SJSA1 (cell line): ENCODE measurements at places on chromosomes 12 and 14. TPM values are rescaled to one million over a fixed set of nuclear protein-coding genes. Genes with fewer than 3 reads are reported as not detected.

DNA sequence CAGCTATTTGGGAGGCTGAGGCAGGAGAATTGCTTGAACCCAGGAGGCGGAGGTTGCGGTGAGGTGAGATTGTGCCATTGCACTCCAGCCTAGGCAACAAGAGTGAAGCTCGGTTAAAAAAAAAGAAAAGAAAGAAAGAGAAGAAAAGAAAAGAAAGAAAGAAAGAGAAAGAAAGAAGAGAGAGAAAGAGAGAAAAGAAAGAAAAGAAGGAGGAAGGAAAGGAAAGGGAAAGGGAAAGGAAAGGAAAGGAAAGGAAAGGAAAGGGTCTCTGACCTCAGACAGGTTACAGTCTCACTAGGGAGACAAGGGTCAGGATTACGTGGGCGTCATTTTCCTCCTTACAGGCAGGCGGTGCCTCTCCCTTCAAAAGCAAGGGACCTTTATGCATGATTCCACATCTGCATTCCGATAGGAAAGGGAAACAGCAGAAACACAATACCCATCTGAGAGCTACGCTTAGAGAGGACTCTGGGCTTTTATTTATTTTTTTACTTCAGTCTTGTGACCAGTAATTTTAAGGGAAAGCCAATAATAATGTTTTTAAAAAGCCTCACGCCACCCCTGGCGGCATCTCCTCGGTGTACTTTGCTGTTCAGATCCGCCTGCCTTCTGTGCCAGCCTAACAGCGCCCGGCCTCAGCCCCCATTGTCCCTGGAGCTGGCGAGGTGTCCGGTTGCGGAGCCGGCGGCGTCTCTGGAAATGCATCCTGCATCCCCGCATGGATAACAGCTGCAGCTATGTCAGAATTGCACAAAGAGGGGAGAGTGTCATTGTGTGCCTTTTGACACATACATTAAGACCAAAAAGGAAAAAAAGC lies 945 bp upstream of the HIP1R start:
- no peaks in the 10 kb centered on the region for H3K36me3 ChIP-seq
- peak; percentile 61 for DNase-seq

DNA sequence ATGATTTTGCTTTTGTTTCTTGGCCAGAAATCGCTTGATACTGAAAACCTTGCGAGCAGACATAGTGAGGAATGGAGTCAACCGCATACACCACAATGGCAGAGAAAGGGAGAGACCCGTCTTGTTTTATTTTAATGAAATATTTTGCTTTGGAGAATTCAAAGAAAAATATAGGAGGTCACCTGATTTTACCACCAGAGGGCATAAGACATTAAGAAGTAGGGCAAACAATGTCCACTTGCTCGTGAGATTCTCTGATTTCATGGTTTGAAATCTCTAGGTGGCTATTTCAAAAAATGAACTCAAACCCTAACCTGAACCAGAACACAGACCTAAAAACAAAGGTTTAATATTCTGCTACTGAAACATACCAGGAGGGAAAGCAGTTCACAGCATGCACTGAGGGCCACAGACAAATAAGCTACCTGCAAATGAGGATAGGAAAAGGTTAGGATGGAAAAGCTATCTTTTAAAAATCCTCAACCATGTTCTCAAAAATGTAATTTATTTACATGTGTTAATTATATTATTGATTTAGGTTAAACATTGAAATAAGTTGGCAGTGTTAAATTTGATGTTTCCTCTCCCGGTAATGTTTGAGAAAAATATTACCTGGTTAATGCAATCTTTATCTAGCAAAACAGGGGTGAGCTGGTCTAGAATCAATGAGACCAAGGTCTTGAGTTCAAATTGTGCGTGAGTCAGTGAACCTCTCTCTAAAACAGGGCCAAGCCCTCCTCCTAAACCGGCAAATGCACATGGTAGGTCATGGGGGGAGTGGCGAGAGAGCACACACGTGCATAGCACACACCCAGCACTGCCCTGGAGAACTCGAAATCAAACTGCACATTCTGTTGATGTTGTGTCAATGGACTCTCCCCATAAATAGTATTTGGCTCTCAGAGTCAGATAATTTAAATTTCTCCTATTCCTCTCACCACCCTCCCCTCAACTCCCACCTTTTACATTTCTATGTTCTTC lies 12.5 kb downstream of the IFNG-AS1 start:
- H3K27ac ChIP-seq = no peak overlapping the region
- H3K4me3 ChIP-seq = no peak overlapping the region
- H3K4me1 ChIP-seq = no peaks in the 10 kb centered on the region

Gene OR6C2
- not detected in 2 replicates for total RNA-seq

Gene TGM1
- 0.76 TPM in 1 of 2 replicates, not detected in the other for total RNA-seq

DNA sequence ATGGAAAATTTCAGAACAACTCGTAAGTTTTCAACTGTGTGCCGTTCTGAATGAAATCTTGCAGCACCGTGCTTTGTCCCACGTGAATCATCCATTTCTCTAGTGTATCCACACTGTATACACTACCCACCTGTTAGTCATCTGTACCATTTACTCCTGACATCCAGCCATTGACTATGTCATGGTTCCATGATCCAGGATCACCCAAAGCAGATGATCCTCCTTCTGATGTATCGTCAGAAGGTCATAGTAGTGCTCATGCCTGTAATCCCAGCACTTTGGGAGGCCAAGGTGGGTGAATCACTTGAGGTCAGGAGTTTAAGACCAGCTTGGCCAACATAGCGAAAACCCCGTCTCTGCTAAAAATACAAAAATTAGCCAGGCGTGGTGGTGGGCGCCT lies 122.9 kb downstream of the PPHLN1 start:
- H3K36me3 ChIP-seq = peaks cover 29% of the 10 kb centered on the region
- H3K27me3 ChIP-seq = no peaks in the 10 kb centered on the region
- peaks cover 12% of the 10 kb centered on the region for H3K4me1 ChIP-seq

Gene GPR84
- total RNA-seq = not detected in 2 replicates

GRCh38 chr12:101051901-101052550 lies 158.0 kb downstream of the SLC5A8 start:
- H3K27ac ChIP-seq = peak overlapping the region; percentile 18
- peaks cover 15% of the 10 kb centered on the region for H3K4me1 ChIP-seq
- DNase-seq = no peak

DNA sequence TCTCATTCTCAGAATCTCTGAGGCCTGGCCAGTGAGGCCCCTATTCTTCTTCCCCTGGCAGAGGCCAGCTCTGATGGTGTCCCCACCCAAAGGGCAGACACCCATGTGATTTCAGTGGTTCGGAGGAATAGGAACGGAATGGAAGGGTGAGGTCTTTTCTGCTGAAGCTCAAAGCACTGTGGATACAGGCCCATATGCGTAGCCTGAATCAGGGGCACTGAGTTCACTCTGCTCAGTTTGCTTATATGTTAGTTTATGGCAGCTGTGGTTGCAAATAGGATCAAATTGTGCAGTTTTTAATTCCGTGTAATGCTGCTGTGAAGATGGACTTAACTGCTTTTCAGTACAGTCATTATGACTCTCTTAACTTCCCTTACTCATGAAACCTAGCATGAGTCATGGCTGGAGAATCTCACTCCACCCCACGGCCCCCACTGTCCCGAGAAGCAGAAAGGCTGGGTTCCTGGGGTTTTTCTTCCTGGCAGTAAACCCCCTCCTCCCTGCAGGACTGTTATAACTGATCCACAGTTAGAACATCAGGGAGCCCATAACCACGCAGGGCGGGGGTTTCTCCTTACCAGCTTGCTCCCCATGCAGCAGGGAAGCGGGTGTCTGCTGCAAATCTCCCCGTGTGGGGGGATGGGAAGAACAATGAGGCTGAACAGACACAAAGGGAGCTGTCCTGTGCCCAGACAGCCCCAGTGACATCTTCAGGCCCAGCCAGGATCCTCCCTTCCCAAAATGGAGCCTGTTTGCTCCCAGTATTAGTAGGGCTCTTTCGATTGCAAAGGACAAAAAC lies 122.7 kb downstream of the SLC38A6 start:
- H3K27ac ChIP-seq = peak overlapping the region; percentile 97
- peaks cover 41% of the 10 kb centered on the region for H3K4me1 ChIP-seq
- no peak overlapping the region for H3K4me3 ChIP-seq
- no peaks in the 10 kb centered on the region for H3K27me3 ChIP-seq
- no peaks in the 10 kb centered on the region for H3K36me3 ChIP-seq

DNA sequence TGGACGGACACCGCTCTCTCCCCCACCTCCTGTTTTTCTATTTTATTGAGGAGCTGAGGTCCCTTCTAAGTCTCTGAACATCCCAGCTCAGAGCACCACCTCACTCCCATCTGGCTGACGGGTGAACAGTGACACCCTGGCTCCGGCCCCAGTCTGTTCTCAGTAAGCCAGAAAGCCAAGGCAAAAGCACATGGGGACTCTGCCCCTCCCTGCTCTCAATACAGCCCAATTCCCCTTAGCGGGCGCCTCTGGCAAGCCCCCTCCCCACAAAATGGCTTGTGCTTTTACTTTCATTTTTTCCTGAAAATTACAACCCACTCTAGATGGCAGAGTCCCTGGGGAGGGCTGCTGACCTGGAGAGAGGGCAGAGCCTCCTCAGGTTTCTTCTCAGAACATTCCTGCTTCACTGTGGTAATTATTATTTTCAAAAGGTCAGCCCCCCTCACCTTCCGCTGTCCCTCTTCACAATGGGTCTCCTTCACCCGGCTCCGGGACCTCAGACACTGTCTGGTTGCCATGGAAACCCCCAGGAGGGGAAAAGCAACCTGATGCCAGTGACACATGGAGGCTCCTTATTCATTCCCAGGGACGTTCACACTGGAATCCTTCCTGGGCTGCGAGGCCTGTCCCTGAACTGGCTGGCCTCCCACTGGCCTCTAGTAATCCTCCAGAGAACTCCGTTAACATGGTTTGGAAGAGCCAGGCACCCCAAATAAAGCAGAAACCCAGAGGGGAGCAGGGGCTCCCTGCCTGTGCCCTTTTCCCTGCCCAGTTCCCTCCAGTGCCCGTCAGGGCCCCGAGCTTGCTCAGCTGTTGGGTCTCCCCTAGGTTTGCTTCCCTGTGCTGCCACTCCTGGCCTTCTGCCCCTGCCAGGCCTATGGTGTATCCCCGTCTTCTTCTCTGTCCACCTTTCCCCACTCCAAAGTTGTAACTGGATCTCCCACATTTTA lies 15.9 kb downstream of the COL2A1 start:
- no peak for DNase-seq
- H3K27me3 ChIP-seq = 0 out of 2 replicates have a peak, but pooled peaks cover 3% of the 10 kb centered on the region
- no peaks in the 10 kb centered on the region for H3K4me1 ChIP-seq

DNA sequence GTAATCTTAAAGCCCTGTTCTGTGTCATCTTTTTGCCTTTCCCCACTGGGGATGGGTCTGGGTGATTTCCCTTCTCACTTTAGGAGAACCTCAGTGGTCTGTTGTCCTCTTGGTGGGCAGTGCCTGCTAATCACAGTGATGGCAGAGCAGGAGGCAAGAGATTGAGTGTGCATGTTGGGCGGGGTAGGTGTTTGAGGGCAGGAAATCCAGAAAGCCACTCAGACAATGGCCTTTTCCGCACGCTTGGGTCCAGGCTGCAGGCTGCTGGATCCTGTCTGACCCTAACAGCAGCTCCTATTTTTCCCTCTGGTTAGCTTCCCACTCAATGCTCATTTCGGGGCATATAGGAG lies 13.7 kb upstream of the ITGA5 start:
- H3K36me3 ChIP-seq = no peaks in the 10 kb centered on the region
- peaks cover 15% of the 10 kb centered on the region for H3K4me1 ChIP-seq
- H3K27me3 ChIP-seq = no peaks in the 10 kb centered on the region
- no peak overlapping the region for H3K4me3 ChIP-seq

DNA sequence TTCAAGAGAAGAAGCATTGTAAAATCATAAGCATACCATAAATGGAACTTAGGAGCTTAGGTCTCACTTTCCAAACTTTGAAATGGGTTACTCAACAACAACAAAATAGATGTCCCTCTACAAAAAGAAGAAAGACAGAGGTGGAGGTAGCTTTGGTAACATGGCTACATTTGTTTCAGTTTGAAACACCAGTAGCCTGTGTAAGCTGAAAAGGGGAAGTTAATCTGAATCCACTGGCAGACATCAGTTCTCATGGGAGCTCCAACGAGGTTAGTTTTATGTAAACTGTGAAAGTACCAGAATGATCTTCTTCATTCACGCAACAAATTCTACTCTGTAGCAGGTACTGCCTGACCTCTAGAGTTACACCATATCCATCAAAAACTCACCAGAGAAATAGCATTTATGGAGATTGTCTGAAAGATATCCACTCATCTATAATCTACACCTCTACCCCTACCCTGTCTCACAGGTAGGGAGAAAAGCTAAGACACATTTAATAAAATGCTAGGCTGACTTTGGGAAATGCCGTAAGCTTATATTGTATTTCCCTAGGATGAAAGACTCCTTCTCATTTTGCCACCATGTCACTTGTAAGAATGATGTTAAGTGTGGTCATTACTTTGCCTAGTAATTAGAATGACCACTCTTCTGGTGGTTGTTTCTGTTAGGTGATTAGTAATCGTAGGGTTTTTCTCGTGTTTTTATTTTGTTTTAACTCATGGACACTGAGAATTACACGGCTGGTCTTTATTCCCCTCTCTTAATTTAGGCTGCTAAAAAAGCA lies 224.1 kb downstream of the ASCL1 start:
- DNase-seq = no peak
- H3K4me3 ChIP-seq = no peak overlapping the region
- no peaks in the 10 kb centered on the region for H3K36me3 ChIP-seq
- no peak overlapping the region for H3K27ac ChIP-seq

- no peaks in the 10 kb centered on the region for H3K36me3 ChIP-seq
- peak; percentile 79 for DNase-seq
- H3K4me3 ChIP-seq = no peak overlapping the region
- peaks cover 90% of the 10 kb centered on the region for H3K4me1 ChIP-seq
- peak overlapping the region; percentile 90 for H3K27ac ChIP-seq
These were observed 16.1 kb upstream of the NUDT14 start for GRCh38 chr14:105197211-105197641.

Gene LYZ
- not detected in 2 replicates for total RNA-seq

GRCh38 chr14:56367416-56367815 lies 212.2 kb upstream of the TMEM260 start:
- no peaks in the 10 kb centered on the region for H3K36me3 ChIP-seq
- no peak overlapping the region for H3K4me3 ChIP-seq
- no peak for DNase-seq
- no peaks in the 10 kb centered on the region for H3K27me3 ChIP-seq
- no peak overlapping the region for H3K27ac ChIP-seq

- peaks cover 20% of the 10 kb centered on the region for H3K4me1 ChIP-seq
- H3K27me3 ChIP-seq = no peaks in the 10 kb centered on the region
- no peak overlapping the region for H3K27ac ChIP-seq
- DNase-seq = no peak
- H3K36me3 ChIP-seq = no peaks in the 10 kb centered on the region
These were observed 62.0 kb downstream of the ST8SIA1 start for GRCh38 chr12:22272335-22273151.

DNA sequence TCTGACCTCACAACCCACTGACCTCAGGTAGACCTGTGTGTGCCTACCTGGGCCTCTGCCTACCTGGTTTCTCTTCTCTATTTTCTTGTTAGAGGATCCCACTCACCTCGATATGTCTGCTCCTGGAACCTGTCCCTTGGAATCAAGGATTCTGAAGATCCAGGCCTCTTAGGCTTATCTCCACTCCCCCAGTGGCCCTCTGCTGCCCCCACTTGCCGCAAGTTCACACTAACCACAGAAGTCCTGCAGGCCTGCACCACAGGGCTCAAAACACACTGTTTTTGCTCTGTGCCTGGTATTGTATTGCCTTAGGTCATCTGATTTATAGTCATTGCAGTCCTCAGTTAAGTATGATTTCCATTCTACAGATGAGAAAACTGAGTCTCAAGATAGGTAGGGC lies 15.3 kb upstream of the NRXN3 start:
- peaks cover 4% of the 10 kb centered on the region; the same call in 1 of the 2 replicates for H3K4me1 ChIP-seq
- DNase-seq = no peak
- no peak overlapping the region for H3K27ac ChIP-seq
- H3K27me3 ChIP-seq = no peaks in the 10 kb centered on the region
- H3K36me3 ChIP-seq = no peaks in the 10 kb centered on the region

Gene OTOGL
- total RNA-seq = 0.08 and 0.50 TPM in 2 replicates
